ENCODE measurements at places on chromosomes 6 and 20.

- DNase-seq: no peak
These were observed 99.6 kb upstream of the SLC24A3 start for GRCh38 chr20:19112828-19113227.

- DNase-seq: no peak
These were observed 40.3 kb upstream of the IL20RA start for GRCh38 chr6:137084865-137085617.

DNA sequence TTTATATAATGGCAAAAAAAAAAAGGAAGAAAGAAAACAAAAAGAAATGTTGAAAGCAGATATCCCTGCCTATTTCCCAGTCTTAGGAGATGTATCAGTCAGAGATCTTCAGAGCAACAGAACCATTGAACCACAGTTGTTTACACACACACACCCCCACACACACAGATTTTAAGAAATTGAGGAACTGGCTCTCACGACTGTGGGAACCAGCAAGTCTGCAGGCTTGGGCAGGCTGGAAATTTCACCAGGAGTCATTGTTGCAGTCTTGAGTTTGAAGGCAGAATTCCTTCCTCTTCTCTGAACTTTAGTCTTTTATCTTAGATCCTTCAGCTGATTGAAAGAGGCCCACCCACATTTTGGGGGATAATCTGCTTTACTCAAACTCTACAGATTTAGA is 380.9 kb downstream of the CDKAL1 start:
- no peak for DNase-seq

DNA sequence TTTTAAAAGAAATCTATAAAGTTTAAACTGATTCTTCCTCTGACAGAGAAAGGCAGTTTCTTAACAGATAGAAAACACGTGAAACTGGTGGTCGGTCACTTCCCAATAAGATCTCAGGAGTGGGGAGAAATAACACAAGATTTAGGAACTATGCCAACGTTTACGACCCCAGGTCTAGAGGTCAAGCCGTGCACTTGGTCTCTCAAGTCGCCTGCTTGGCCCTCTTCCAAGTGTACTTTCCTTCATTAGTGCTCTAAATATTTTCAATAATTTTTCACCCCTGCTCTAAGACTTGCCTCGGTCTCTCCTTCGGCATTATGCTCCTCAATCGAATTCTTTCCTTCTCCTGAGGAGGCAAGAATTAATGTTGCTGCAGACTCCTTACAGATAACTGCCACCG is 61.7 kb downstream of the TRIM27 start:
- DNase-seq: no peak

DNA sequence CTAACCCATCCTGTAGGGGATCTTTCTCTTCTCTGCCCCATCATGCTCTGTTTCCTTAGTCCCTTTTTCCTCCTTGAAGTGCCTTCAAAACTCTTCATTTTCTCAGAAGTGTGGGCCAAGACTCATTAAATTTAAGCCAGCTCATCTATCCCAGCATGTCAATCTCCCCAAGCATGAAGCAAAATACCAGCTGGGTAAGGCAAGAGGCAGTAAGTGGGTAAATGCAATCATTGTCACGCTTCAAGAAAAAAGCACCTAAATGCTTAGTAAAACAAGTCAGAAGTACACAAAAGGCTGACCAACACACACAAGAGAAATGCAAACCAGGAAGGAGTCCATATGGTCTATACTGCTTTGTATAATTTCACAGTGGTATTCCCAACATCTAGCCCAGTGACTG is 61.5 kb downstream of the COL12A1 start:
- no peak for DNase-seq

GRCh38 chr6:23106951-23107350 is 537.6 kb downstream of the HDGFL1 start:
- no peak for DNase-seq

- no peak for DNase-seq
These were observed 12.1 kb upstream of the CTCFL start for GRCh38 chr20:57536771-57537724.

DNA sequence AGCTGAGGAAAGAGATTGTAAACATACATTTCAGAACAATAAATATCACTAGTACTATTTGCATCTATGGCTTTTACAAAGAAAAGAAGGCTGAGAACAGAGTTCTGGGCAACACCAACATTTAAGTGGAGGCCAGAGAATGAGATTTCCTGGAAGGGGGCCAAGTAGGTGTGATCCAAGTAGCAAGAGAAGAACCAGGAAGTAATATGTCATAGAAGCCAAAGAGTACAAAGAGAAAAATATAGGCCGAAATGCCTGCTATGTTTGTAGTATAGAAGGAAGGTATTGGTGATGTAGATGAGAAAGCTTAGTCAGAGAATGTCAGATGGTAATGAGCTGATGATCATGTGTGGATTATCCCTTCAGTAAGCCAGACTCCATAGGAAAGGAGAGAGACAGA is 94.5 kb downstream of the PERP start:
- DNase-seq: no peak

DNA sequence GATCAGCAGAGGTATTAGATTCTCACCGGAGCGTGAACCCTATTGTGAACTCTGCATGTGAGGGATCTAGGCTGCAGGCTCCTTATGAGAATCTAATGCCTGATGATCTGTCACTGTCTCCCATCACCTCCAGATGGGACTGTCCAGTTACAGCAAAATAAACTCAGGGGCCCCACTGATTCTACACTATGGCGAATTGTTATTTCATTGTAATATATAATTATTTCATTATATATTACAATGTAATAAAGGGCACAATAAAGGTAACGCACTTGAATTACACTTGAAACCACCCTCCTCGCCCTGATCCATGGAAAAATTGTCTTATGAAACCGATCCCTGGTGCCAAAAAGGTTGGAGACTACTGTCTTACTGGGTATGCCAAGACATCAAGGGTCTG is 18.6 kb downstream of the PRKN start:
- DNase-seq: no peak

DNA sequence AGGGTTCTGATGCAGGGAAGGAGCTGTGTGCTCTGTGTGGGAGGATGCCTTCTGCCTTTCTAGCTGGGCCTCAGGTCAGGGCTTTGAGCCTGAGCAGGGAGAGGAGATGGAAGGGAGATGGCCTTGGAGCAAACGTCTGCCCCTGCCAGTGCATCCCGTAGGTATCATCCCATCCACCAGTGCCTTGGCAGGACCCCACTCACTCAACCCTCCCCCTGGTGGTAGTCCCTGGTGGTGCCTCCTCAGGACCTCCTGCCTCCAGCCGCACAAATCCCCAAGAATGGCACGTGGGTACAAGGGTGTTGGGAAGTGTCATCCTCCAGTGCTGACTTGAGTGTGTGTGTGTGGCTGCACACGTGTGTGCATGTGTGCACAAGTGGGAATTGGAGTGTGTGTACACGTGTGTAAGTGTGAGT is 23.1 kb upstream of the MICB start:
- no peak for DNase-seq

GRCh38 chr6:84568971-84569370 is 195.4 kb downstream of the TBX18 start:
- no peak for DNase-seq

DNA sequence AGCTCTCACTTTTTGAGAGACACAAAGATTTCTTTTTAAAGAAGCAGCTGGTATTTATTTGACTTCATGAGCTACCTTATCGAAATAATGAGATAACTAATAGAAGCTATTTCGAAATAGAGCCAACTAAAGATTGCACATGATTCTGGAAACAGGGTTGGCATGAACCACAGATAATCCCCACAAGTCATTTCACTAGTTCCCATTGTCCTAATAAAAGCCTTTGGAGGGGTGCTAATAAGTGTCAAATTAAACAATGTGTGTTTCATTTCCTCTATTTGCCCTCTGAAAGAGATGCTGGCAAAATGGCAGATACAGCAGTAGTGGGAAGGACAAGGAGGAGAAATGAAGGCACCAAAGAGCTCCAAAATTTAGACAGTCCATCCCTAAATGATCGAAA is 78.6 kb upstream of the RIPOR2 start:
- no peak for DNase-seq

GRCh38 chr20:1894951-1895673 is at the start of gene SIRPA:
SIRPA (plus strand) TSS chr20:1895407; CDS start chr20:1895448, 41 bp downstream.
- no peak for DNase-seq

DNA sequence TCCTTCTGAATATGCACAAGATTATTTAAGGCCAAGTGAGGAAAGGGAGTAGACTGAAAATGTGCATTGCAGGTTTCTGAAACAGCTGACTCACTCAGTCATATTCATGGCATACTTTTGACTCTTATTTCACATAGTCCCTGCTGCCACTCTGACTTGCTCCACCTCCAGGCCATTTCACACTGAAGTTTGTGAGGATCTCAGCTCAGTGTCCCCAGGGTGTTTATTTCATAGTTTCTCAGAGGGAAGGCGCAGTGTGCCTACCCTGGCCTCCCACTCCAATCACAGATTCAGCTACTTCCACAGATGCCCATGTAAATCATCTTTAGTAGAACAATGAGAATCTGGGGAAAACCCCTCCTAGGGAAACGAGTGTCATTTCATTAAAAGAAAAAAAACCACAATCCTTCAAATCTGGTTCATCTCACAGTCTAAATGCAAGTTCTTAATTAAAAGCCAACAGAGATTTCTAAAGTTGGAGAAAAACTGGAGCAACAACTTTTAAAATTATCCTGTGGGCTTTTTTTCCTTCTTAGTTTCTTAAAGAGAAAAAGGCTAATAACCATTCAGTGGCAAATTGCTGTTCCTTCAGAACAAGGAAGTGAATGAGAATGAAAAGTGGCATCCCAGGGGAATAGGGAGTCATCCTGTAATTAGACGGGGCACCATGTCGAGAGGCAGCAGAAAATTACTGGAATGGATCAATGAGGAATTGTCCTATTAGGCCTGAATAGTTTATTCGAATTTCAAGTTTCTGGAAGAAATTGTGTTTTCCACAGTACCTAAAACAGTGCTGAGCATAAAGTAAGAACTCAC is 133.6 kb downstream of the TFAP2B start:
- no peak for DNase-seq

DNA sequence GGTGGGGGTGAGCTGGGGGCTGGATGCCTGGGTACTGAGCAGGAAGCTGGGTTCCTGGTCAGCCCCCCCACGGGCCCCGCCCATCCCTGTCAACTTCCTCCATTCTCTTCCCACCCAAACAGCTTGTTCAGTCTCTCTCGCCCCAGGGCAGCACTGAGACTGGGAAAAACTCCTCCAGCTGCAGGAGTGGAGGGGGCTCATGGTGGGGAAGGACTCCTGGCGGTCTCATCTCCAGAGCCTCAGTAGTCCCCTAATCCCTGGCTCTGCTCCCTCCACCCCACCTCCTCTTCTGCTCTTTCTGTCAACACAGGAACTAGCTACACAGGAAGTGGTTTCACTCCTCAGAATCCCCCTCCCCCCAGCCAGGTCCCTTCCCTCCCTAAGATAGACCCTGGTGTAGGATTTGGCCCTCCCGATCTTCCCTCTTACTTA is at the start of gene GPSM3:
TSS of gene GPSM3 (minus strand) at position 36 of the 432 bp plus-strand sequence. CDS start 130 bp downstream, outside the sequence.
- peak; percentile 69 for DNase-seq

DNA sequence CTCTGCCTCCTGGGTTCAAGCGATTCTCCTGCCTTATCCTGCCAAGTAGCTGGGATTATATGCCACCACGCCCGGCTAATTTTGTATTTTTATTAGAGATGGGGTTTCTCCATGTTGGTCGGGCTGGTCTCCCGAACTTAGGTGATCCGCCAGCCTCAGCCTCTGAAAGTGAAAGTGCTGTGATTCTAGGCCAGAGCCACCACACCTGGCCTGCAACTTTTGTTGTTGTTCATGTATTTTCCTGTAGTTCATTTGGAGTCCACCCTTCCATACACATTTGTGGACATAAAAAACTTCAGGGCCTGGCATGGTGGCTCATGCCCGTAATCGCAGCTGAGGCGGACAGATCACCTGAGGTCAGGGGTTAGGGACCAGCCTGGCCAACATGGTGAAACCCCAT is 14.5 kb downstream of the HSPA1B start:
- DNase-seq: no peak

- no peak for DNase-seq
These were observed 145.2 kb downstream of the DTNBP1 start for GRCh38 chr6:15517600-15517999.

DNA sequence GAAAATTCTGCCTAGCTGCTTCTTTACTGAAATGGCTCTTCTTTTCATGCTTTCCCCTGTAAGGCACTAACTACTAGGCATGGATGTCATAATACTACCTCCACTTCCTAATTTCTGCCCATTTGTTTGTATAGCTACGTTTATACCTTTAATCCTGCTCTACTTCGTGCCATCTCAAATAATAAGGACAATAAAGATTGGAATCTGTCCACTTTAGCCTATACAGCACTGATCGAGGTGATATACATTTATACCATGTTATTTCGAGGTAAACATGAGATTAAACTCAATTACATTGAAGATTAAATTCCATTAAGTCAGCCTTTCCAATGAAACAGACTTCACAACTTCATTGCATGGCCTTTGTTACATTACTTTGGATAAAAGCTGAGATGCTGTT is 390.6 kb upstream of the MARCKS start:
- DNase-seq: no peak

DNA sequence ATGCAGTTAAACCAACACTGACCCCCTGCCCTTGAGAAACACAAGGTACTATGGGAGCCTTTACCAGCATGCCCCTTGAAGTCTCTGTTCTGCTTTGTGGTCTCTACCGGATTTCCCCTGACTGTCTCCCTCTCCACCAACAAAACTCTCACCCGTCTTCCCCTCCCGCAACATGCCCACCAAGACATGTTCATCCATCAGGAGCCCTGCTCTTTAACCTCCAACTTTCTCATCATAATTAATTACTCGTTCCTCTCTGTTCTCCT is 1.1 kb downstream of the ZNF165 start:
- peak; percentile 77 for DNase-seq

DNA sequence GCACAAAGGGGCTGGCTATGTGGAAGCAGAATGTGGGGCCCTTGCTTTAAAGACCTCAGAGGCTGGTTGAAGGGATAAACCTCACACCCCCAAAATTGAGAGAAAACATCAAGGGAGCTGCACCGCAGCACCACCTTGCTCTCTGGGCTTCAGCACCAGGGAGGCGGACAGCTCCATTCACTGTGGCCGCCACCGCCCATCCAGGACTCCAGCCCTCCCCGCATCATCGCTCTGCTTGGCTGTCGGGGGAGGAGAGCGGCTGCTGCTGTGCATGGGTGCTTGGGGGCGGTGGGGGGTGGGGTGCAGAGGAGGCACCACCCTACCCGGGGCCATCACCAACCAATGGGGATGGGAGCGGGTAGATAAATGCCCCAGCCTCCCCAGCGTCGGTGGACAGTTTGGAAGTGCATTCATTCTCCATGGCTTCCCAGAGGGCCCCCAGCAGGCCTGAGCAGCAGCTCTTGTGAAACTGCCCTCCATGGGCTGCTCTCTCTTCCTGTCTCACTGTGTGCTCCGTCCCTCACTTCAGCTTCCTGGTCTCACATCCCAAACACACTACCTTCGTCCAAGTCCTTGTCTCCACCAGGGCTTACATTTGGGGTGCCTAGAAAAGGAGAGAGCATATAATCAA is 75.7 kb upstream of the BHLHE23 start:
- DNase-seq: no peak

DNA sequence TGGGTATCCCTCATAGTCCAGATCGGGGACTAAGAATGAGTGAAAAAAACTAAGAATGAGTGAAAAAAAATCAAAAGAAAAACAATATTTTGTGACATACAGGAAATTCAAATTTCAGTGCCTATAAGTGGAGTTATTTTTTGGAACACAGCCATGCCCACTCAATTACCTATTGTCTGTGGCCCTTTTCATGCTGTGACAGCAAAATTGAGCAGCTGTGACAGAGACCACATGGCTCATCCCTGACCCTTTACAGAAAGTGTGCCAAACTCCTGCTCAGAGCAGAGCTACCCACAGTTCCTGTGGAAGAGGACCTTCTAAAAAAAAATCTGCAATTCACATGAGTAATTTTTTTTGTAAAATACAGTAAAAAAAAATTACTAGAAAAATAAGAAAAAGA is 1.4 kb downstream of the NCR2 start:
- no peak for DNase-seq

- DNase-seq: no peak
These were observed 149.8 kb upstream of the PRND start for GRCh38 chr20:4571759-4572531.
